ENCODE measurements at places on chromosomes 6 and 20. TPM values are rescaled to one million over a fixed set of nuclear protein-coding genes. Genes with fewer than 3 reads are reported as not detected.

Gene RAET1L
- total RNA-seq, result not detected

Gene SLC17A4
- total RNA-seq, result not detected

Gene NOX3
- not detected for total RNA-seq

Gene GNL1
- total RNA-seq, result 33.9 TPM

Gene COL21A1
- not detected for total RNA-seq

Gene SAMD5
- total RNA-seq, result 2.2 TPM

Gene COL10A1
- not detected for total RNA-seq

Gene AHCY
- total RNA-seq, result 194 TPM

Gene TCF15
- not detected for total RNA-seq

Gene RAET1G
- 2.2 TPM for total RNA-seq

Gene TPD52L1
- 10.8 TPM for total RNA-seq

Gene UBE2C
- 43.6 TPM for total RNA-seq

Gene SLC22A3
- not detected for total RNA-seq

Gene LRRC73
- total RNA-seq, result under 0.01 TPM

Gene CLVS2
- total RNA-seq, result not detected

Gene CLPSL1
- not detected for total RNA-seq

Gene PREP
- 22.8 TPM for total RNA-seq

Gene ARG1
- not detected for total RNA-seq

Gene NTSR1
- total RNA-seq, result 0.56 TPM

Gene VNN1
- total RNA-seq, result not detected

Gene RPS21
- total RNA-seq, result 3,846 TPM

Gene MAP1LC3A
- total RNA-seq, result 10.0 TPM

All from IMR-90 (cell line).